Stomach (tissue), 19 donors: ENCODE measurements at places on chromosomes 1 and 21. TPM values are rescaled to one million over a fixed set of nuclear protein-coding genes. Genes with fewer than 3 reads are reported as not detected.

Gene GRHL3
- total RNA-seq: not detected

Gene GRIK1
- 1.5 TPM for total RNA-seq

Gene KLF17
- total RNA-seq: not detected

Gene BRINP3
- not detected for total RNA-seq

Gene AMPD1
- not detected for total RNA-seq

Gene VSIG8
- total RNA-seq: not detected

Gene THEM5
- total RNA-seq: not detected

Gene CD160
- total RNA-seq: not detected

Gene FCER1G
- not detected for total RNA-seq

Gene HFM1
- total RNA-seq: not detected

Gene FAM151A
- total RNA-seq: not detected

Gene GBP4
- total RNA-seq: 8.8 TPM

Gene ORC1
- total RNA-seq: 1.4 TPM

Gene COL8A2
- 3.6 TPM for total RNA-seq

Gene CYYR1
- total RNA-seq: 6.8 TPM
